ENCODE measurements at places on chromosomes 5 and 9.
A peak's percentile ranks its signal among the peaks of the same experiment; 100 is the strongest.

DNA sequence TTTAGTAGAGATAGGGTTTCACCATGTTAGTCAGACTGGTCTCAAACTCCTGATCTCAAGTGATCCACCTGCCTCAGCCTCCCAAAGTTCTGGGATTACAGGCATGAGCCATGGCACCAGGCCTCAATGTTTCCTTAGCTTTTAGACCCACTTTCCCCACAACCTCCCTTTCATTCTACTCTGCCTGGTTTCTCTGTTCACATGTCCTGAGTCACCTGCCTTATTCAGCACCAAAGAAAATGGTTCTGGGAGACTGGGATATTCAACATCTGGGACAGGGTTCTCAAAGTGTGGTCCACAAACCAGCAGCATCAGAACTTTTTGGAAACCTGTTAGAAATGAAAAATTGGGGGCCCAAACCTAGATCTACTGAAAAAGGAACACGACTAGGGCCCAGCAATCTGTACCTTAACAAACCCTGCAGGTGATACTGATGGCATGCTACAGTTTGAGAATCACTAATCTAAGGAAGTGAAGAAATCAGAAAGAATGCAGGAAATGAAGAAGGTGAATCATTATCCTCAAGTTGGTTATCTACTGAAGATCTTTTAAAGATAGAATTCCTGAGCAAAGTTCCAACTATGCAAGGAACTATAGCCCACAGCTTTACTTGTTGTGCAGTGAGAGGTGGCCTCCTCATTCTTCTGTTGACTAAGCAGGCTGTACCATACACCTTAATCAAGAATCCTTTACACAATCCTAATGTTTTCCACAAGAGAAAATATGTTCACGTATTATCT is 51.8 kb upstream of the CTNNAL1 start:
- no peak for DNase-seq

DNA sequence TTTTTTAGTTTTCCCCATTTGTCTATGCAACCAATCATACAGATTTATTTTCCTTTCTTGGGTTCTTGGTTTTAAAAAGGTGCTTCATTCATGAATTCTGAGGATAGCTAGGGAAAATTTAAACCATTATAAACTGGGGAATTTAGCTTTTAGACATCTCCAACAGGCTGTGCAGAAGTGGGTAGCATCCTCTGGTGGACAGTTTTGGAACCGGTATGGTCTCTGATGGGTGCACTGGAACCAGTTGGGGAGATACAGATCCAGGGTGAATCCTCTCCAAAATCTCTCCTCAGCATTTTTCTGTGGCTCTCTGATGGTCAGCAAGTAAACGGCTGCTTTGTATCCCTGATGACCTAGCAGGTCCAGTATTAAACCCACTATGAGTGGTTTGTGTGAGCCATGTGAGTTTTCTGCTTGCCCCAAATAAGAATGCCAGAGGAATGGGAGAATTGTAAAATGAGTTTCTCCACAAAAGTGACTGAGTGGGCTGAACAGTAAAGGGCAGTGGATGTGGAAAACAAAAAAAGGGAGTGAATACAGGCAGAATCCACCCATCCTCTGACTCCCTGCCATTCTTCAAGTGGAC is 9.1 kb upstream of the DNAJC25 start:
- DNase-seq, result peak; percentile 21

- no peak for DNase-seq
Observed at GRCh38 chr5:146703899-146704298, 174.7 kb downstream of the PPP2R2B start.

- DNase-seq, result no peak
Observed at GRCh38 chr5:148978370-148979082, 84.3 kb downstream of the SH3TC2 start.

DNA sequence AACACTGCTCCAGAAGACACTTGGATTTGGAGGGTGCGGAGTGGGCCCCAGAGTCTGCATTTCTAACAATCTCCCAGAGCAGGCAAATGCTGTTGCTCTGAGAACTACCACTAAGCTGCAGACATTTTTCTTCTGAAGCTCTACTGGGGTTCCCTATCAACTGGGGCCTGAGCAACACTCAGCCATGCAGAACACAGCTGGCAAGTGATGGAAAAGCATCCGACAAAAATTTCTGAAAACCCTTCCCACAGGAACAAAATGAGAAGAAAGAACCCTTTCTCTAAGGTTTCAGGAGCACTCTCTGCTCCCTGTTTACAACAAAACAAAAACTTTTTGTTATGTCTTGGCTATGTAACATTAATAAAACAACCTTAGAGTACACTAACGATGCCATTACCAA is 516.9 kb downstream of the CTNND2 start:
- DNase-seq, result no peak

DNA sequence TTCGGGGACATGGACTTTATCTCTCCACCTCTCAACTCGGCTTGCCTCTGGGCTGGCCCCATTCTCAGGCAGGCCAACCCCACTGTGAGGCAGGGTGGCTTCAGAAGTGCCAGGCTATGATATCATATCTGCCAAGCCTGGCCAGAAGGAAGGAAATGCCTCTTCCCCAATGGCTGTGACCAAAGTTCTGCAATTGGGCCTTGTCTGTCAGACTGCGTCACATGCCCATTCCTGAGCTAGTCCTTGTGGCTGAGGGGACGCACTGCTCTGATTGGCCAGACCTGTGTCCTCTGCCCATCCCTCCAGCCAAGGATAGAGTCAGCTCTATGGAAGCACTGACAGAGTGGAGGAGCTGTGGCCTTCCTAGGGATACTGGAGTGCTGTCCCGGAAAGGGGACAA is 11.9 kb downstream of the SMIM23 start:
- no peak for DNase-seq

GRCh38 chr9:76200745-76201144 is 193.5 kb downstream of the RFK start:
- DNase-seq, result no peak

DNA sequence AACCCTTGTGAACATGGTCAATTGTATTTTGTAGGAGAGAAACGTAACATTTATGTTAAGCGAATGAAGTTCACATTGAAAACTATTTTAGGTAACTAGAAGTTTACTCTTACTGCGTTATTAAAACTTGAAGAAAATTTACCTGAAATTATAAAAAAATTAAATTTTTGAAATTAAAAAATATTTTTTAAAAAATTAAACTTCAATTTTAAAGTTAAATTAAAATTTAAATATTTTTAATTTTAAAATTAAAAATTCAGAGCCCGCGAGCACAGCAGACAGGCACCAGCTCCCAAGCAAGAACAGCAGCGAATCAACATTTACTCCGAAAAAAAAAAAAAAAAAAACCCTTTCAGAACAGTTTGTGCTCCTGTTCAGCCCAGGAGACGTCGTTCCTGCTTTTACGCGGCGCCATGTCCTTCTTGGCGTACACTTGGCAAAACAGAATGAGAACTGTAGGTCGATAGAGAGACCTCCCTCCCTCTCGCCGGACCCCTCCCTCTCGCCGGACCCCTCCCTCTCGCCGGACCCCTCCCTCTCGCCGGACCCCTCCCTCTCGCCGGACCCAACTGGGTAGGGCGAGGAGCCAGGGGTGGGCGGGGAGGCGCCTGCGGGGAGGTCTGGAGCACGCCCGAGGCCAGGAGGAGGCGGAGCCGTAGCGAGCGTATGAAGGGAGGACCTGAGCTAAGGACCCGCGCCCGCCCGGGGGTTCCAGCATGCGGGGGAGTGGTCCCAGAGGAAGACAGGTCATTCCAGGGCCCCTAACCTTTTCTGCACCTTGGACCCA is 235.8 kb downstream of the ROR2 start:
- DNase-seq, result no peak

DNA sequence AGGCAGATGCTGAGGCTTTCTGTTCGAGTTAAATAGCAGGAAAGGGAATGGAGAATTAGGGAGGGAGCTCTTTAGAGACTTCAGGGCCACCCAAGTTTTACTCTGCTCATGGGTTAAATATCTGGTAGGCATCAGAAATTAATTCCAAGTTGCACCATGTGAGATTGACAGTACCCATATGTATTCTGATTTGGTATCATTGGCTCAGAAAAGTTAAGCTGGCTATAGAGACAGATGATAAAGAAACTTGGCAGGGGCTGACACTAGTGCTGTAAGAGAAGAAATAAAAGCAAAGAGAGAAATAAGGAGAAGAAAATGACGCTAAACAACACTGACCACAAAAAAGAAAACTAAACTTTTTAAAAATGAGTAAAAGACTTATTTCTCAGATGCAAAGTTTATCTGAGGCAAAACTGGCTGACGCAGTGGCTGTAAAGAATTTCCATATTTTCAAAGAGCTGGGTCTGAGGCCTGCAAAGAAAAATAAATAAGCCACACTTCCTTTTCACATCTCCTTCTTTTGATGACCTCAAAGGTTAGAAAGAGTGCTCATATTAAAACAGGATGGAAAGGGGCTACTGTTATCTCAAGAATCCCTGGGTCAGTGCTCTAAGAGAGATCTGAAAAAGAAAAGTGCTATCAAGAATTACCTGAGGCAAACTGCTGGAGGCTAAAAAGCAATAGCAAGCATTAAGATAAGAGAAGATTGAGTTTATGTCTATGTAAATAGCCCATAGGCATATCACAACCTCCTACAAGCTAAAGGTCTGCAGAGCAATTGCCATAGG is 399.0 kb upstream of the MEF2C start:
- DNase-seq, result no peak

DNA sequence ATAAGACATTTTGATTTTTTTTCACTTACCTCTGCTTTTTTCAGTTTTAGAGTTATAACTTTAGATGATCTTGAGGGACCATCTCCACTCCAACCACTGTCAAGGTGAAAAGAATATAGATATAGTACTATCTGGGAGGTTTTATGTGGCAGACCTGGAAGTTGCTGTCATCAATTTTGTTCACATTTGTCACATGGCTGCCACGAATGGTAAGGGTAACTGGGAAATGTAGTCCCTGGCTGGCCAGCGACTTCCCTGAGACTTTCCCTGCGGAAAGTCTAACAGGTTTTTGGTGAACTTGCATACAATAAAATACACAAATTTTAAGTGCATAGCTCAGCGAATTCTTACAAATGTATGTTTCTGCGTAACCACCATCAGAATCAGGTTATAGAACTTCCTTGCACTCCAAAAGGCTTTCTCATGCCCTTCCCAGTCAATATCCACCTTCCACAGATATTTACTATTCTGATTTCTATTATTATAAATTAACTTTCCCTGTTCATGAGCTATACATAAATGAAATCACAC is 121.5 kb downstream of the MAT2B start:
- DNase-seq, result no peak

DNA sequence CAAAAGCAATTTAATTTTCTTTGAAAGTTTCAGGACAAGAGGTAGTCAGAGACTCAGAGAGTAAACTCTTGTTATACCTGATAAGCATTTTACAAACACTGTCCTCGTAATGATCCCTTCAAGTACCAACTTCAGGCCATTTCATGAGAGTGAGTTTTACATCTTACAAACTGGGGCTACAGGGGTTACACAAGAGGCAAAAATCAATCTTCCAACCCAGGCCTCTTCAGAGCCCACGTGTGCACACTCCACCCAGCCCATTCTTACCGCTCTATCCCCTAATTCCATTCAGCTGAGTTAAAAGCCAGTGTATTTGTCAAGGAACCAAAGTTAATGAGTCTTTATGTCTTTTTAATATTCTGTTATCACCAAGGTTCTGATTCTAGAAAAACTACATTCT is 46.5 kb downstream of the PSMB7 start:
- DNase-seq, result no peak

GRCh38 chr5:119049824-119050449 is 20.9 kb upstream of the DMXL1 start:
- DNase-seq, result no peak

- peak; percentile 10 for DNase-seq
Observed at GRCh38 chr9:4077499-4078102, 222.3 kb downstream of the GLIS3 start.

GRCh38 chr5:154044099-154044498 is 5.3 kb downstream of the MFAP3 start:
- DNase-seq, result no peak

GRCh38 chr5:93123127-93123526 is 457.9 kb downstream of the NR2F1-AS1 start:
- no peak for DNase-seq

DNA sequence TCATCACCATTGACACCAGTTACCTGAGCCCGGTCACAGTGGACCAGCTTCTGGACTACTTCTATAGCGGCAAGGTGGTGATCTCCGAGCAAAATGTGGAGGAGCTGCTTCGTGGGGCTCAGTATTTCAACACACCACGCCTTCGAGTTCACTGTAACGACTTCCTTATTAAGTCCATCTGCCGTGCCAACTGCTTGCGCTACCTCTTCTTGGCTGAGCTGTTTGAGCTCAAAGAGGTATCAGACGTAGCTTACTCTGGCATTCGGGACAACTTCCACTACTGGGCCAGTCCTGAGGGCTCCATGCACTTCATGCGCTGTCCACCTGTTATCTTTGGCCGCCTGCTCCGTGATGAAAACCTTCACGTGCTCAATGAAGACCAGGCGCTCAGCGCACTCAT is 520 bp downstream of the CCIN start:
- DNase-seq, result no peak

DNA sequence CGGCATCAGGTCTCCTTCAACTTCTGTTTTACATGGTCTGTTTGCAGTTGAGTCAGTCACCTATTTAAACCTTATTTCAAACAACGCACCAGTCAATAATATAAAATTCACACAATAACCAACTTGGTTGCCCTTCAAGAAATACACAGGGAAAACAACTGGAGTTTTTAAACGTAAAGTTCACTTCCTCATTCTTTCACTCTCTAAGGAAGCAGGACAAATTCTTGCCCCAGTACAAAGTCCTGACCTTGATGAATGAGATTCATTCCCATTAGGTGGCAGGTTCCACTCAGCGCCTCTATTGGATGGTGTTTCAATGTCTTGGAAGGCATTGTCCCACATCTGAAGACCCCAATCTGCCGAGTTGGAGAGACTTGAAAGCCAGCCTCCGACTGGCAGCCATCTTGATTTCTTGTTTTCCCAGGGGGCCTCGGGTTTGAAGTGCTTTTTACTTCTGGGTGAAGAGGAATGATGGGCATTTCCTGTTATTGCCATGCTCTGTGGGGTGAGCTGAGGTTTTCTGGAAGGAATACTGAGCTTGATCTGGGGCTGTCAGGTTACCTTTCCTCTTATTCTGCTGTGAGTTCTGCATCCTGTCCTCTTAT is 105.0 kb downstream of the ACER2 start:
- DNase-seq, result no peak

DNA sequence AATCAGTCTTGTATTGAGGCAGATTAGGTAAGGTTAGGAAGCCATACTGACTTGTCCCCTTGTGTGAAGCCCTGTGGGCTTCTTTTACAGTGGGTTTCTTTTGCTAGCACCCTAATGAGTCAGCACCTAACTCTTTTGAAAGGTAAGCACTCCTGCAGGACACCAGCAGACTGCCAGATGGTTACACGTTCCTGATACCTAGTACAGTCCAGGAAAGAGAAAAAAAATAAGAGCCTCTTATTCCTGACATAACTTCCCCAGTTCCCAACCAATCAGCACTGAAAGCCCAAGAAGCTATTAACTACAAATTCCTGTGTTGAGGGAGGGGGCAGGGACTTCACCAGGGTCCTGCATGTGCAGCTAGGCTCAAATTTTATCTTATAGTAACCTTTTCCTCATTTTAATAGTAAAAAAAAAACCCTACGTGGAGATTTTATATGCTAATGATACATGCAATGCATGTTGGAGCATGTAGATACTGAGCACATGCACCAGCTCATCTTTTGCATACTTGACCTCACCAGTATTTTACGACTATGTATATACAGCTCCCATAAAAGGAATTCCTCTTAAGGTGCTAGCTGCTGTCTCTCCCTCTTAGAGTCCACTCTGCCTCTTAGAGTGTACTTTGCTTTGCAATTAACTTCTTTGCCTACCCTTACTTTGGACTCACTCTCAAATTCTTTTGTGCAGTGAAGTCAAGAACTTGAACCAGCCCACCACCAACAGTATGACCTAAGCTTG is 84.7 kb upstream of the RORB start:
- no peak for DNase-seq

GRCh38 chr5:60230456-60230855 is 336.9 kb upstream of the PDE4D start:
- no peak for DNase-seq

GRCh38 chr5:7395947-7396712 is at the start of gene ADCY2:
Gene ADCY2, plus strand, starts transcription at chr5:7396138. Its CDS starts 159 bp downstream, at chr5:7396297.
- no peak for DNase-seq

Data from activated T-cell treated with anti-CD3 and anti-CD28 coated beads for 1 hour (primary cell).